ENCODE measurements at places on chromosomes 13 and 19.

DNA sequence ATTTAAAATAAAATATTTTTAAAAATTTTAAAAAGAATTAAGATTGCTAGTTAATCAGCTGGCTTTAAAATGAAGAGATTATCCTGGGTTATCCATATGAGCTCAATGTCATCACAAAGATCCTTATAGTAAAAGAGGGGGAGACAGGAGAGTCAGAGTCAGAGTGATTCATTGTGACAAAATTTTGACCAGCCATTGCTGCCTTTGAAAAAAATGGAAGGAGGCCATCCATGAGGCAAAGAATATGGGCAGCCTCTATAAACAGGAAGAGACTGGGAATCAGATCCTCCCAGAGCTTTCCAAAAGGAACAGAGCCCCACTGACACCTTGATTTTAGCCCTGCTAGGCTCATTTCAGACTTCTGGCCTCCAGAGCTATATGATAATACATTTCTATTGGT lies 9.3 kb upstream of the RUBCNL start:
- DNase-seq = no peak

GRCh38 chr19:4007021-4007835 lies at the start of gene PIAS4:
PIAS4 (plus strand) TSS chr19:4007736; CDS start chr19:4007761, 25 bp downstream.
- peak; percentile 91 for DNase-seq

DNA sequence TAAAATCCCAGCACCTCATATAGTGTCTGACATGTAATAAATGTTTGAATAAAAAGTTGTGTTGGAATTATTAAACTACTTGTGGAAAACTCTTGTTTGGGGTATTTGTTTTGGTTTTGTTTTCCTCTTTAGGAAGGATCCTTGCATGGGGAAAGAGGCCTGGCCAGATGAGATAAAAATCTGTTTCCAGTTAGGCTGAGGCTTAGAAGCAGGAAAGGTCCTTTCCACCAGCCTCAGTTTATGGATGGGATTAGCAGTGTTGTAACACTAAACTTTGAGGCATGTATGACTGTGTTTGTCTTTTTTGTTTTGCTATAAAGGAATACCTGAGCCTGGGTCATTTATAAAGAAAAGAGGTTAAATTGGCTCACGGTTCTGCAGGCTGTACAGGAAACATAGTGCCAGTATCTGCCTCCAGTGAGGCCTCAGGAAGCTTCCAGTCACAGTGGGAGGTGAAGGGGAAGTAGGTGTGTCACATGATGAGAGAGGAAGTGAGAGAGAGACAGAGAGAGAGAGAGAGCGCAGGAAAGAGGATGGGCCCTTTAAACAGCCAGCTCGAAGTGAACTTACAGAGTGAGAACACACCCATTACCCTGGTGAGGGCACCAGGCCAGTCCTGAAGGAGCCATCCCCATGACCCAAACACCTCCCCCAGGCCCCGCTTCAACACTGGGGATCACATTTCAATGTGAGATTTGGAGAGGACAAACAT lies 21.6 kb downstream of the SPATA13 start:
- no peak for DNase-seq

DNA sequence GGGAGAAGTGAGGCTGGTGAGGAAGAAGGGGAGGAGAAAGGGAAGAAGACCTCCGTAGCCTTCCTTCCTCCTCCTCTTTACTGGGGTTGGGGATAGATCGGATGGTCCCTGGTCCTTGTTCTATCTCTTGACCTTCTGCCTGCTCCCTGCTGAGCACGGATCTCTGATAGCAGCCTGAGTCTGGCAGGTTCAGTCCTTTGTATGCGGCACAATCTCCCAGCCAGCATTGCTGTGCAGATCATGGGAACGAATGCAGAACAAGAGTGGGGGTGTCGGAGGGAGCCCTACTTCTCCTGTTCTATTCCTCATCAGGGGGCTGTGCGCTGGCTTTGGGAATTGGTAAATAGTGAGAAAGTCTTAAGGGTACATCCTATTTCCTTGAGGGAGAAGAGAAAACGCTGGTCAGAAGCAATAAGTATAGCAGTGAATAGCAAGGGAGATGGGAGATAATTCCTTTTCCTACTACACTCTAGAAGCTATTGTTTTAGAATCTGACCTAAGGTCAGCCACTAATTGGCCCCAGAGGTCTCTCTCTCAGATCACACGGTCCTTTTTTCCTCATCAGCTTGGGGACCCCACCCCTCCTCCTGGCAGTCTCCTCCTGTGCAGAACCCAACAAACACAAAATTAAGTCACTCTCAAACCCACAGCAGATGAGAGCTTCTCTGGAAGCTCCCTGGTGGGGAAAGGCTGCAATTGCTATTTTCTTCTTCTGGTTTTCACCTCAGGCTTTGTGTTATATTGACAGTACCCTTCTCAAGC lies 41.0 kb downstream of the KL start:
- DNase-seq = no peak

DNA sequence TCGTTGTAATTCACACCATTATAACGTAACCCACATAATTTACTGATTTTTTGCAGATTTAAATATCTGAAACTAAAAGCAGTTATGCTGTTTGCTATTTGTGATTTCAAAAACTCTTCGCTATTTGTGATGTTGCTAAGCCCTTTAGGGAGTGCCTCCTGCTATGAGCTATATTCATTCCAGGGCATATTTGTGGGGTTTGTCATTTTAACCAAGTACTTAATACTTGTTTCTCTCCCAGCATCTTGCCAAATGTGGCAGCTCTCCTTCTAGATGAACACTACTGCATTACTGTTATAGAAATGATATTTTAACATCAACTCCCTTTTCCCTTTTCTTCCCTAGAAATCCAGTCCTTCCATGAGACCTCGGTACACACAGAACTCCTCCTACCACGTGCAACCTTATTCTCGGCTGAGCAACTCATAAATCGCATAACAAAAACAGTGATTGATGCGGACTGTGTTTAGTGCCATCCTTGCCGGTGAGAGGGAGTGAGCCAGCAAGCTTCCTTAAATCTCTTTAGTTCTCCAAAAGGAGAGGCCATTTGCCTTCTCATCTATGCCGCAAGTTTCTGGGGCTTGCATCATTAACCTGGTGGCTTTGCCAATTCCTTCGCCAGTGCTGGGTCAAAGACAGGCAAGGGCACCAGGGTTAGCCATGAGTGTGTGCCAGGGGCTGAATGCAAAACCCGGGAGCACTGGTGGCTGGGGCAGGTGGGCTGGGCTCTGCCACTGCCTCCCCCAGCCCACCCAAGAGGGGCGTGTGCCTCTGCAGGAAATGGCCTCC lies 33.4 kb downstream of the RFX2 start:
- DNase-seq = no peak

DNA sequence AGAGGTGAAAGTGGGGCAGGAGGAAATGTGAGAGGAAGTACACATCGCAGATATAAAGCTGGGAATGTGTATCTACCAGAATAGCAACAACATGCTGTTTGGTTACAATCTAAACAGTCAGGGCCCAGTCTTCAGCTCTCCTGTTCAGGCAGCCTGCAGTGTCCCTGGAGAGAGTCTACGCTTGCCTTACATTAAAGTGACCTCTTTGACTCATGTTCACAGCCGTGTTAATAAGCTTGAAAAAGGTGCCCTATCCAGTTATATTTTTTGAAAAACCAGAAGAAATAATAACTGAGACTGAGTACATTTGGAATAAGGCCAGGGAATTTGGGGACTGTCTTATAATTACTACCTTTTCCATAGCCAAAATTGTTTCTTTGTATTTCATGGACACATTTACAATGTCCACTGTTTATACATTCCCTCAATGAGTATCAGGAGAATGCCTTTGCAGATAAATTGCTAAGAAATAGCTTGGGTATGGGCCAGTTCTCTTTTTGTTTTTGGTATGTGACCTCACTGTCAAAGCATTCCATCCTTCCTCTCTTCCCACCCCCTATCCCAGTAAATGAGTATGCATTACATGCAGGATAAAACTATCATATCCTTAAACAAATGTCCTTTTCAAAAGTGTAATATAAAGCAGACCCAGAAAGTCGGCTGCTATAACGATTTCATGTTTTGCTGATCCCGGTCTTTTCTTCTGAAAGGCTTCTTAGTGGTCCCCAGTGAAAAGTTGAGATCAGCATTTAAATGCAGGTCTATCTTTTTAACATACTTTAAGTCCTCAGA lies 82.6 kb downstream of the PCDH9 start:
- DNase-seq = no peak

DNA sequence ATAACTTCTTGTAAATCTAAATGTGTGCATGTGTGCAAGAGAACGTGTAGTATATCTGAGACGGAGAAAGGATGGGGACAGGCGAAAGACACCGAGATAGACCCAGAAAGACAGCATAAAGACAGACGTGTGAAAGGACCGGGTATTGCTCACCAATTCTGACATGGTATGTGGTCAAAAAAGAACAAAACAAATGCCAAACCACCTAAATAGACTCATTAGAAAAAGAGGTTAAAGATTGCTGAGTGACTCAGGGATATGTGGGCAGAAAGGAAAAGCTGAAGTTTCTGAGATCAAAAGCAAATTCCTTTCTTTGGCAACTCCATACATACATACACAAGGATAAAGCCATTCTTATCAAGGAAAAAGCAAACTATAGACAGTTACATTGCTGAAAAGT lies 179.7 kb upstream of the TSC22D1 start:
- DNase-seq = no peak

DNA sequence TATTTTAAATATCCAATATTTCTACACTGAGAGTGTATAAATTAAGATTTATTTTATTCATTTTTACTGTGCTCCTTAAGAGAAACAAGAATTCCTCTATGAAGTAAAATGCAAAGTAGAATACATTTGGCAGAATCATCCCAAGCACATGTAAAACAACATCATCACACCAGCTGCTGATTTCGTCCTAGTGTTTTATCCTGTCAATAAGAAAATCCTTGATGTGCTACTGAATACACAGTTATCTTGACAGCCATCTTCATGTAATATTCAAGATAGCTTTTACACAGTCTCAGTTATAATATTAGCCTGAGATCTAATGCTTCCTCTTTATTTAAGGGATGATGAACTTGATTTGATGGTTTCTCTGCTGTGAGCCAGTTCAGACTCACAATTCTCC lies 282.4 kb downstream of the MZT1 start:
- DNase-seq = no peak

GRCh38 chr13:40688781-40689180 lies 22.3 kb upstream of the FOXO1 start:
- no peak for DNase-seq

DNA sequence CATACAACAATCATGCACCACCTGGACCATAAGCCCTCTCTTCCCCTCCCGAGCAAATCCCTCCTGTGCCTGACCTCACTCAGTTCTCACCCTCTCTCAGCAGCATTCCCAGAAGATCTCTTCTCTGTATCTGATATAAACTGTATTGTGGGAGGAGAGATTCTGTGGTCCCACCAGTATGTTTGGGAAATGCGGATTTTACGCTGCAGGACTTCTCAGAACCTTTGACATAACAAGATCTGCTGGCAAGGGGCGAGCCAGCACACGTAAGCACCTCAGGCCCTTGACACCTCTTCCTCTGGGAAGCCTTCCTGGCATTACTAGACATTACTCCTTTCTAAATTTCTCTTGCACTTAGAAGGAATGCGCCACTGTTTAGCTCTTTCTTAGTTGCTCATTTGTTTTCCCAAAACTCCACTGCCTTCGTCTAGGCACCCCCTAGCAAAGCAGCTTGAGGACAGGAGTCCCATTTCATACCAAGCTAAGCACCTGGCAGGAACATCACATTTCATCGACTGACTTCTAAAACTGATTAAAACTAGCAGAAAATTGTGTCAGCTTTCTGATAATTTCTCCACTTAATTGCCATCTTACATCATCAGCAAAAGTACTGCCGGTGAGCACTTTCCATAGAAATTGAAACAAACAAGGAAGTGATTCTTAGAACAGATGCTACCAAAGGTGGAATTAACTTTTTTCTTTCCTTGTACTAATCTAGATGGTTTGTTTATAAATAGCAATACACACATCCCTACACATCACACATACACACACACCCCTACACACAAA lies 63.2 kb downstream of the CCDC70 start:
- DNase-seq = no peak

DNA sequence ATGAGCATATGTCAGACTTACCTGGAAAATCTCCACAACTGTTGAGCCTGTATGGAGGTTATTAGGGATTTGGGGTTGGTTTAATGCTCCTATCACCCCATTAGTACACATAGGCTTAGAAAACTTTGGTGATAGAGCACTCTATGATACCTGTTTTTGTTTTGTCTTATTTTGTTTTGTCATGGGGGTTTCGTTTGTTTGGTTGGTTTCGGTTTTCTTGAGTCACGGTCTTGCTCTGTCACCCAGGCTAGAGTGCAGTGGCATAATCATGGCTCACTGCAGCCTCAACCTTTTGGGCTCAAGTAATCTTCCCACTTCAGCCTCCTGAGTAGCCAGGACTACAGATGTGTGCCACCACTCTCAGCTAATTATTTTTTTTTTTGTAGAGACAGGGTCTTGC lies 70.0 kb downstream of the MZT1 start:
- DNase-seq = no peak

GRCh38 chr19:11451871-11452619 lies 16.6 kb downstream of the PRKCSH start:
- no peak for DNase-seq

DNA sequence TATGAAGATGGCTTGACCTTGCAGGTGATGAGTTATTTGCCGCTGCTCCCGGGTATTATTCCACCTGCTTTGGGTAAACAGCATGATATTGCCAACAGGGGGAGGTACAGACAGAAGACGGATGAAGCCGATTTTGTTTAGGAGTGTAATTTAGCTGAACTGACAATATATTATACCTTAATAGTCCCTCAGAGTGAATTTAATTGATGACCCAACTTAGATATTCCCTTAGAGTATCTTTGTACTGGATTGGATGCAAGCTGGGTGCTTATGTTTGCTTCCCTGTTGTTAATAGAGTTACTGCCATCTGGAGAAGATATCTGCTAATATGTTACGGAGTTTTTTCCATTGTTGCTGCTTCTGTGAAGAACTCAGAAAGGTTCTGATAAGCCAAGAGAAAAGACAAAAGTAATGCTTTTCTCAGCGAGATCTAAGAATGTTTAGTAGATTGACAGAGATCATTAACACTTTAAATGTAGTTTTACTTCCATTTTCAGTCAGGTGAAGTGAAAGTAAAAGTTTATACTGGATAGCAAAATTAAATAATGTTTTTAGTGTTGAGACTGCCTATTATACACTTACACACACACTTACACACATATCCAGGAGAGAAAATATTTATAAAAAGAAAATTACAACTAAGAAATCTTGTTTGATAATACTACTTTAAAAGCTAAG lies 2220.8 kb upstream of the PCDH20 start:
- no peak for DNase-seq

DNA sequence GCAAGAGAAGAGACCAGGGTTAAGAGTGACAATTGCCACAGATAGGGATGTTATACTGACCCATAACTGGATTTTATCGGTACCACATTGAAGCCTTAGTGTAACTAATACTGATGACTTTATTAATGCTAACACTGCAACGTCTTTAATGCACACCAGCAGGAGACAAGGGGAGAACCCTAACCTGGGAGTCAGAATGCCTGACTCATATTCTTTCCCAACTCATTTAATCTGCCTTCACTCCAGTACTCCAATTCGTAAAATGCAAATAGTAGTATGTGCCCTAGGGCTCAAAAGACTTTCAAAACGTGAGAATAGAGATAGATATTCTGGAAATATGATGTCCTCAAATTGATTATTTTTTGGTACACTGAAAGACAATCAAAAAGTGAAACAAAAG lies 62.4 kb downstream of the GPC6 start:
- DNase-seq = no peak
